ENCODE measurements at places on chromosomes 5 and 9.

DNA sequence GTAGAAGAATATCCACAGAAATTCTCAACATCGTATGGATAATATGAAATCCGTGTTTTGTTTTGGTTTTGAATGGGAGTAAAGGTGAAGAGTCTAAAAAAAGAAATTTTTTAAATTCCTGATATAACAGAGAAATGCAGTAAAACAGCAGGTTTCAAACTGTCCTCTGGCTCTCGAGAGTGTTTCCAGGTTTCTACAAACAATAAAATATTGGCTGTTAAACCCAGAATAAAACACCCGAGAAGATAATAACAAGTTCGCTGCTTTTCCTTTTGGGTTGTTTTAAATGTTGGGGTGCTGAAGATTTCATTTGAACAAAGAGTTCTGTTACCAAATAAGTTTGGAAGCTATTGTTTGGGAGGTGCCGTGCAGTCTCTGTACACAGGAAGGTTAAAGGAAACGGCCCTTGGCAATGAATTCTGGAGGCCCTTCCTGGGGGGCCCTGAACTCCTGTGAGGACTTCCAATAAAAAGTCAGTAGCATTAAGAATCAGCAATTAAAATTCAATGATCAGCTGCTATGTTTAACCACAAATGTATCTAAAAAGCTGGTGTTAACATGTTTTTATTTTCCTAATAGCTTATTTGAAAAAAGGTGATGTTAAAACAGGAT, 215.8 kb downstream of the TSSK1B start:
- DNase-seq = no peak

- DNase-seq = no peak
Measured at GRCh38 chr9:76895186-76895585, 10.7 kb downstream of the PRUNE2 start.

- no peak for DNase-seq
Measured at GRCh38 chr5:56827049-56827448, 11.7 kb downstream of the MAP3K1 start.

GRCh38 chr5:140205952-140206351, 31.0 kb downstream of the CYSTM1 start:
- no peak for DNase-seq

- no peak for DNase-seq
Measured at GRCh38 chr9:97806721-97807120, 46.3 kb upstream of the FOXE1 start.

DNA sequence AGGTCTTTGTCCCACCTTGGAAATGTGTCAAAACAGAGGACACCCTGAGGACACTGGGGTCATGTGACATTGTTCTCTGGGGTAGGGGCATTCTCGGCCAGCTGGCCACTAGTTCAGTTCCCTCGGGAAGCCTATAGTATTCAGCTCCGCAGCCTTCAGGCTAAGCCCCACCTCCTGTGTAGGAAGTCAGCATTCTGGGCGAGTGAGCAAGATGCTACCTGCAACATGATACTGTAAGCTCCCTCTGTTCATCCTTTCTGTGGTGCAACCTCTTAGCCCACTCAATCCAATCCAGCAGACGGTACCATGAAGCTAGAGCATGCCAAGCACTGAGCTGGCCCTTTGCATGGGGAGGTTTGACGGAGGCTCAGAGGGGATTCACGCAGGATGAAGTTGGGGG, 5.3 kb downstream of the NTNG2 start:
- no peak for DNase-seq

DNA sequence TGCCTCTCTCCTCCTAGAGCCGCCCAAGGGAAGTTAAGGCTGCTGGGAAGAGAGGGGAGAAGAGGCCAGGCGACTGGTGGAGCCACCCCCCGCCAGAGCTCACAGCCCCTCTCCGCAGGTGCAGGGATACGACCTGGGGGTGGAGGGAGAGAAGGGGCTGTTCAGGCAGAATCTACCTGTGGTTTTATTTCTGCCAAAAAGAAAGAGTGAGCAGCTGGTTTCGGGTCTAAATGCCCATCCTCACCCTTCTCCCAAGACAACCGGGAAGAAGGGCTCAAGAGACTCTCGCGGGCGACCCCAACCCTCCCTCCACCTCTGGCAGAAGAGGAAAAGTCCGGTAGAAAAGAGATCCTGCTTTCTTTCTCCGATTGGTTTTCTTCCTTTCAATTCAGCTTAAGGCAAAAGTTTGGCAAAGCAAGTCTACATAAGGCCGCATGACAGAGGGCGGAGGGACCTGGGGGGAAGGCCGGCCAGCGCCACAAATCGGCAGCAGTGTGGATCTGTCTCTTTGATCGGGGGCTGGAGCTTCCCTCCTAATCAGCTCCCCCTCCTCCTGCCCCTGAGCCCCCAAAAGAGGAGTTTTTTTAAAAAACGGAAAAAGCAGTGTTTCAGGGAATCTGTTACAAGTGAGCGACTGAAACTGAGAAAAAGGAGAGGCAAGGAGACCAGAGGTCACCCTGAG, 16.3 kb downstream of the FAM78A start:
- no peak for DNase-seq

DNA sequence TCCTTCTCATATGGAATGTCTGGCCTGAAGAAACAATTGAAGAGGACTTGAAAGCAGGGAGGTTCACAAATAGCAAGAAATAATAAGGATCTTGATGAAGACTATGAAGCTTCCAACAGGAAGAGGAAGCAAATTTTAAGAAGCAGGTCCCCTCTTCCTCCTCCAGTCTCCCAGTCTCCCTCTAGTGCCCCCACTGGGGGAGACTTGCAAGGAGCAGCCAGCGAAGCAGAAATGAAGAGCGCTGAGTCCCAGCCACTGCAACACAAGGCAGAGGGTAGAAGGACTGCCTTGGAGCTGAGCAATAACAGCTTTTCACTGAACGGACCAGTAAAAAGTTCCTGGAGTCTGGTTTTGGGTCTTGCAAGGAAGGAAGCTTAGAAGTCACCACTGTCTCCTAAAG, 32.6 kb upstream of the ACO1 start:
- DNase-seq = no peak

- DNase-seq = peak; percentile 49
Measured at GRCh38 chr5:33588654-33589372, 148.0 kb downstream of the TARS1 start.
